ENCODE measurements at places on chromosomes 16 and 17. TPM values are rescaled to one million over a fixed set of nuclear protein-coding genes. Genes with fewer than 3 reads are reported as not detected.

HOXB8 gene
- 1.4 TPM for total RNA-seq

OR4D1 gene
- total RNA-seq, result 0.32 TPM

TMEM170A gene
- 8.8 TPM for total RNA-seq

ADAMTS18 gene
- 0.16 TPM for total RNA-seq

MARCHF10 gene
- not detected for total RNA-seq

RAB11FIP4 gene
- total RNA-seq, result 0.52 TPM

MED9 gene
- 10.6 TPM for total RNA-seq

VAT1L gene
- total RNA-seq, result 29.9 TPM

ITGAL gene
- total RNA-seq, result not detected

GPRC5C gene
- total RNA-seq, result 6.7 TPM

DLX4 gene
- total RNA-seq, result not detected

FBXW10 gene
- not detected for total RNA-seq

APOH gene
- total RNA-seq, result not detected

MT1A gene
- 82.3 TPM for total RNA-seq

KRT33B gene
- not detected for total RNA-seq

STH gene
- total RNA-seq, result not detected

KRTAP4-6 gene
- total RNA-seq, result not detected

UMOD gene
- not detected for total RNA-seq
